ENCODE measurements at places on chromosomes 3 and 15.
A peak's percentile ranks its signal among the peaks of the same experiment; 100 is the strongest.

DNA sequence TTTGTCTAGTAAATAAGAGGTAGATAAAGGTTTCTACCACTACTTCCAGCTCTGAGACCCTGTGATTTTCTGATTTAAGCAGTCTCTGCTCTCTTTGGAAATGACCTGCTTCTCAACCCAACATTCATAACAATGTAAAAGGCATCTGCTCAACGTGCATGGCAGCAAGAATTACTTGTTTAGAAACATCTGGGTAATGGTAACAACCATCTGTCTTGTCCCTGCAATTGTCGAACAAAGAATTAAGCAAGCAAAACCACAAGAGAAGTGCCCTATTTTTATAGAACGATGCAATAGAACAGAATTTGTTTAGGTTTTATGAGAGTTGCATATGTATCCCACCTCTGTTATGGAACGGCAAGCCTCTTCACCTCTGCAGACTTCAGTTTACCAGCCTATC, 7.1 kb upstream of the FSIP1 start:
- DNase-seq, result no peak

DNA sequence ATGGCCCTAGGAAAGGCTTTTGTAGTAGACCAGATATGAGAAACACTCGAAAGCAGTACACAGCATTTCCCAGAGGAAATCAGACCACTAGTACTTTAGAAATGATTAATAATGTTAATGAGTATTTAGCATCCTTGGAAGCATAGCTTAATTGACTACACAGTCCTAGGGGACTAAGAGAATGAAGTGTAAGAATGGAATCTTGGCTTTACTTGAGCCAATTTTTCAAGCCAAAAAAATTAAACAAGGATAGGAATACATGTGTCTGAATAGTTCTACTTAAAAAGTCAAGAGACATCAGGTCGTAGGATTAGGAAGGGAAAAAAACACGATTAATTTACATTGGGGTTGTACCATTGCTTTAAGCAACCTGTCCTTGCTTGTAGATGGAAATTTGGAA, 38.2 kb downstream of the DPPA2 start:
- DNase-seq, result no peak

DNA sequence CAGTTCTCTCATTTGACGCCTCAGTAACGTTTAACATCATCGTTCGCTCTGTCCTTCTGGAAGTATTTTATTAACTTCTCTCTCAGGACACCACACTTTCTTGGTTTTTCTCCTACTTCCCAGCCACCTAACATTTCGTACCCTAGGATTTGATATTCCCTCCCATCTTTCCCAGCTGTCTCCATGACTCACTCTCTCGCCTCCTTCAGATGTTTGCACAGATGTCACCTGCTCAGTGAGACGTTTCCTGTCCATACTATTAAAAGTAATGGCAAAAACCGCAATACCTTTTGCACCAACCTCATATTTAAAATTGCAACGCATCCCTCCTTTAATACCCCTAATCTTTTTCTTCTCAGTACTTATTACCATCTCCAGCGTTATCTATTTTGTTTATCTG, 62.1 kb upstream of the SPRED1 start:
- DNase-seq, result no peak

DNA sequence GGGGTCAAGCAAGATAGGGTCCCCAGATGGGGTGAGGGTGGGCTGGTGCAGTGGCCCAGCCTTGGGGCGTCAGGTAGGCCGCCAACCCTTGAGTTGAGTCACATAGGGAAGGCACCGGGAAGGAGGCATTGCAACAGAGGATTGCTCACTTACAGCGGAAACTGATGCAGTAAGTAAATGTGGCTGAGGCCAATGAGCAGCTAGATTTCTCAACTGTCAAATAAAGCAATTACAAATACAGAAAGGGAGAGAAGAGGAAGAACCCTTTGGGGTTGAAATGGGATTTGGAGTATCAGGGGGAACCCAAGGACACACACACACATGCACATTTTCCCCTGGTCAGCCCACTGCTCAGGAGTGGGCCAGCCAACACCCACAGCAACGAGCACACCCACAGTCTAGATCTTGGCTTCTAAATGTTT, 44.0 kb downstream of the CHSY1 start:
- peak; percentile 47 for DNase-seq

DNA sequence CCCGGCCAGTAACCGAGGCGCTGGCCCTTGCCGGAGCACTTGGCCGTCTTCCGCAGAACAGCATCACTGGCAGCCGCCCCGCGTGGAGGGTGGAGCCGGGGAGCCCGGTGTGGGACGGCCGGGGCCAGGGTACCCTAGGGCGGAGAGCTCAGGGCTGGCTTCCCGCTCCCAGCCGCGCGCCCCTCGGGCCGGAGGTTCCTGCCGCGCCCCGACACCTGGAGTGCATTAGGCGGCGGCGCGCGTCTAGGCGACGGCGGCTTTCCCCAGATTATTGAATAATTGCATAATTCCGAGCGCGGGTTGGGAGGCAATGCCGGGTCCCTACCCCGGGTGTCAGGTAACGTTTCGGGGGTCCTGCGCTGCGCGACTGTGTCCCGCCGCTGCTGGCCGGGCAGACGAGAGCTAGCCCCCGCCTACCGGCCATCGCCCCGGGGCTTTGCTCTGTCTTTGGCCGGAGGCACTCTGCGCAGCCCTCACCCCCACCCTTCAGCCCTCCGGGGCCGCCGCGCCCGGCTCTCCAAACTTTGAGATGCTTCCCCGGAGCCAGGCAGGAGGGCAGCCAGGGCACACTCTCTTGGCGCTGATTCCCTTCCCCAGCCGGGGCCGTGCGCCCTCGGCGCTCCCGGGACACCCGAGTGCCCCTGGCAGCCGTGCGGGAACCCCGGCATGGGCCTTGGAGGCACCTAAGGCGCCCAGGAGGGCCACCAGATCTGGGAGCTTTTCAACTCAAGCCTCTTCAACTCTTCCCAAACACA, 749 bp downstream of the ITGA11 start:
- DNase-seq, result no peak

DNA sequence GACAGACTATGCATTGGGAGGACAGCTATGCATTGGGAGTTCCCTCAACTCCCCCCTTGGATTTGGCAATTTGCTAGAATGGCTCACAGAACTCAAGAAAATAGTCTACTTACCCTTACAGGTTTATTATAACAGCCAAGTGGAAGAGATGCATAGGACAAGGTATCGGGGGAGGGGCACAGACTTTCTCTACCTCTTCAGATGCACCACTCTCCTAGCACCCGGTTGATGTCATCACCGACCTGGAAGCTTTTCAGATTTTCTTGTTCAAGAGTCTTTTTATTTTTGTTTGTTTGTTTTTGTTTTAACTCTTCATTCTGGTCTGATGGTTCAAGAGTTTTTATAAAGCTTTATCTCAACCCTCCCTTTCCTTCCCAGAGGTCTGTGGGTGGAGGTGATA, 20.7 kb upstream of the ADAMTS9 start:
- no peak for DNase-seq

GRCh38 chr15:77580996-77581682, 51.6 kb downstream of the LINGO1 start:
- DNase-seq, result no peak

- no peak for DNase-seq
These were observed 37.7 kb downstream of the LRIG1 start for GRCh38 chr3:66463054-66463631.

GRCh38 chr3:128784843-128785242, 58.9 kb downstream of the RAB7A start:
- DNase-seq, result no peak

DNA sequence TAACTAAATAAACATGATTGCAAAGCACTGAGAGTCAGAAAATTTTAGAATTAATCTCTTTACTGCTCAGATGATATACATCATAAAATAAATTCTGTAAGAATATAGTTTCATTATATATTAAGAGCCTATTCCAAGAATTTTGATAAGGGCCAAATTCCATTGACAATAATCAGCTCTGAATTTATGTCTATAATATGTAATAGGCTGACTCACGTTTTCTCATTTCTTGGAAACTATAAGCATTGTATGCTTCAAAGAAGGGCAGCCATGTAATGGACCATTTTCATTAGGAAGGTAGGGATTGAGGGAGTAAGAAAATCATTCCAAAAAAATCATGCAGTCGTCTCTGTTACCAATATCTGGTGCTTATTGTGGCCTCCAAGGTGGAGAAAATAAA, 315.9 kb downstream of the ZIC4 start:
- DNase-seq, result no peak

DNA sequence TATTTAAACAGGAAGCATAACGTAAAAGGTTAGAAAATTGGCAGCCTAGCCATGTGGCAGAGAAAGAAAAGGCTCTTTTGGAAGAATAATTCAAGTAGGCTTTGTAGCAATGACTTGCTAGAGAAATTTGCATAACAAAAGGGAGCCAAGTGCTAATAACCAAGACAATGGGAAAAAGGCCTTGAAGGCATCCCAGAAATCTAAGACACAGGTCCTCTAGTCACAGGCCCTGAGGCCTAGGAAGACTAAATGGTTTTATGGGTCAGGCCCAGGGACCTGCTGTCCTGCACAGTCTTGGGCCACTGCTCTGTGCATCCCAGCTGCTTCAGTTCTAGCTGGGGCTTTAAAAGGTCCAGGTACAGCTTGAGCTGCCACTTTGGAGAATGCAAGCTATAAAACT, 78.5 kb downstream of the FGF7 start:
- no peak for DNase-seq

DNA sequence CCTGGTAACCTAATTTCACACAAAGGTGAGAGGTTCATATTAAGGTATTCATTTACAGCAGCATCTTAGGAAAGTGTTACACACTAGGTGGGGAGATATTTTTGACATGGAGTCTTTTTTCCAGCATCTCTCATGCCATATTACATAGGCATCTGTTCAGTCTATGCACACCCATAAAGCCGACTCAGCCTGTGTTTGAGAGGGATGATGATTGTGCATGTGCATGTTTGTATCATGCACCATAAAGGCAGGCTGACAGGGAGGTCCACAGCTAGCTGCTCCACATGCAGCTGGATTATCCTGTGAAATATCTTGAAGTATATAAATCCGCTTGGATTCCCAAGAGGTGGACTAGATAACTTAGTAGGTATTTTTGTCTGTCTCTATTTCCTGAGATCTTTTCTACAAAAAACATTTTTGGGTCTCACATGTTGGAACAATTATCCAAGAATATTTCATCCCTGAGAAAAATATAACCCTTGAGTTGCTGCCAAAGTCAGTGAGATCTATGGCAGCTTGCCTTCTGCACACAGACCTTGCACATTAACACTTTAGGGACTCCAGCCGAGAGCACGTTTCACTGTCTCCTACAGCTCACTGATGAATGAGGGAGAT, 288.4 kb upstream of the DPH6 start:
- DNase-seq, result no peak

DNA sequence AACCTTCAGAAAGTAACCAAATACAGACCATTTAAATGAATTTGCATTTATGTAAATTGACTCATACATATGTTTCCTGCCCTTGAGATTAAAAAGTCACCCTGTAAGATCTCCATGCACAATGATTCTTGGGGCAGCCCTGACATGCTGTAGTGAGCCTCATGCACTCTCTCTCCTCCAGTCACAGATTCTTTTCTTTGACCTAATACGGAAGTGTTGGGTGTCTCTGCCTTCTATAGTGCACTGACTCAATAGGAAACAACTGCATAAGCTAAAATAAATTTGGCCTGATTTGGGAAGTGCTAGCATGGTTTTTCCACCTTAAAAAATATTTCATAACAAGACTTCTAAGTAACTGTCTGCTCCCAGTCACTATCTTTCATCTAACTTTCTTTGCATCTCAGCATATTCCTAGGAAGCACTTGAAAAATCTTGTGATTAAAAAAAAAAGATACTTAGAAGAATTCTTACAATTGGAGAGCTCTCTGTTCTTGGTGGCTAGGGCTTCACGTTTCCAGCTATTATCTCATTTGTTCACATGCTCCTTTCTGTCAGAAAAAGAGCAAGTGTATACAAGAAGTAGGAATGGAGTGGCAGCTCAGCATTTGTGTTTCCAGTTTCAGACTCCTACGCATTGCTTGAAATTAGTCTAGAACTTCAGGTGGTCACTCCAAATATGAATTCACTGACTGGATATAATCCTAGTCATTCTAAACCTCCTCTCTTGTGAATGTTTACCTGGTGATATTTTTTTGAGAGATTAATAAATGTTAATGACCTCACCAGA, 207.9 kb upstream of the COL8A1 start:
- no peak for DNase-seq

- no peak for DNase-seq
These were observed 116.9 kb downstream of the SLC9A9 start for GRCh38 chr3:143731320-143731719.

DNA sequence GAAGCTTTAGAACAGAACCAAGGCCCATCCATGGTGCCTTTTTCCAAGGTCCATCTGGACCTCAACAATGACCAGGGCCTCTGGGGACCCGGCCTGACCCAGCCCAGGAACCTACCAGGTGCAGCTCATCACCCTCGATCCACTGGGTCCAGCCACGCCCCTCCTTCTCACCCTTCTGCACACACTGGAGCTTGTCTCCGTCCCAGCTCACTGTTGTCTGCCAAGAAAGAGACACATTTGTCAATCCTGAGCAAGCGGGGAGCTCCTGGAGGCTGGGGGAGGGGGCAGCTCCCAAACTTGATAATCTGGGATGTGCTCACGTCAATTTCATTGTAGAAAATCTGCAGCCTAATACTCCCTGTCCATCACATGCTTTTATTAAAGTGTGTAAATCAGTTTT, 21.2 kb downstream of the RBP1 start:
- no peak for DNase-seq

DNA sequence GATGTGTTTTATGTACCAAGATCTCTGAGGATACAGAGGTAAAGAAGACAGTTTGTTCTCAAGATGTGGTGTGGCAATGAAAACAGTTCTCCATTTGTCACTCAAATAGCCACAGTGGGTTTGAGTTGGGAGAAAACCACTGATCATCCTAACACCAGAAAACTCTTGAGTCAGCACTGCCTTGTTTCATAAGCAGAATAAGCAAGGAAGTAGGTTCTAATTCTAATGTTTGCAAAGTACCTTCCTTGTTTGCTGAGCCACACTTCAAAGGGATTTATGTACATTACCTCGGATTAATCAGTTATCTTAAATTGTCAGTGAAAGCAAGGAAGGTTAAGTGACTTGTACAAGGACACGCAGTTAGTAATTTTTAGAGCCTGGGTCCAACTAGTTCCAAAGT, 107.8 kb upstream of the BOC start:
- DNase-seq, result no peak

DNA sequence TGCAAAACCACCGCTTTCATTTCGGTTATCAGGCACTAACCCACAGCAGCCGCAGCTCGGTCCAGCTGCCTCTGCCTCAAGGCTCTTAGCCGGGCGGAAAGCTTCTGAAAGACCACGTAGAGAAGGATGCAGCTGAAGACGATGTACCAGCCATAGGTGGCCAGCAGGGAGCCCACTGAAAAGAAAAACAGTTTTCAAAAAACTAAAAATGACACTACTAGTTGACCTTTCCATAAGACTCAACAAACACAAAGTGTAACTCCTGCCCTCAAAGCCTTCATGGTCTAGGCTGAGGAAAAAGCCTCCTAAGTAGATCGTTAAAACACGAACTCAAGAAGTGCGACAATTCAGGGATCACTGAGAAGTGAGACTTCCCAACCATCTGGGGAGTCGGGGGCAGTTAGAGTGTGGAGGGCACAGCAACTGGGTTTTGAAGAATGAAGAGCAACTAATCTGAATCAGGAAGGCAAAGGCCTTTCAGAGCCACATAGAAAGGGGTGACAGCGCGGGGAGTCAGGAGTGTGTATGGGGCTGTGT, 716 bp downstream of the SELENOS start:
- DNase-seq, result peak; percentile 37
